ENCODE measurements at places on chromosomes 4 and X. TPM values are rescaled to one million over a fixed set of nuclear protein-coding genes. Genes with fewer than 3 reads are reported as not detected.

HS6ST2 gene
- not detected for total RNA-seq

NLGN4X gene
- total RNA-seq = 3.1 TPM

CAPN6 gene
- not detected for total RNA-seq

RHOXF2B gene
- total RNA-seq = not detected

SH3D19 gene
- 107 TPM for total RNA-seq

DCAF12L1 gene
- not detected for total RNA-seq

CXCL1 gene
- 3.0 TPM for total RNA-seq

SPANXD gene
- total RNA-seq = not detected

SPANXA2 gene
- not detected for total RNA-seq

HSFX2 gene
- not detected for total RNA-seq

MMRN1 gene
- 10.1 TPM for total RNA-seq

NPNT gene
- 4.9 TPM for total RNA-seq

NDNF gene
- total RNA-seq = 9.0 TPM

ASB12 gene
- total RNA-seq = 3.0 TPM

ERAS gene
- total RNA-seq = not detected

UGT2B10 gene
- not detected for total RNA-seq

ARMCX2 gene
- 27.7 TPM for total RNA-seq

ZNF630 gene
- total RNA-seq = 3.0 TPM

SPIN2B gene
- 7.9 TPM for total RNA-seq

LEF1 gene
- total RNA-seq = 0.47 TPM

PRKG2 gene
- total RNA-seq = 0.17 TPM

TMSB15A gene
- not detected for total RNA-seq

NHSL2 gene
- total RNA-seq = 3.7 TPM

SRPK3 gene
- total RNA-seq = 43.6 TPM

ADH1B gene
- 110 TPM for total RNA-seq

ETDA gene
- total RNA-seq = not detected

TSPAN5 gene
- total RNA-seq = 3.7 TPM

ZXDB gene
- total RNA-seq = 5.4 TPM

RAB39B gene
- total RNA-seq = not detected

XKRX gene
- total RNA-seq = not detected

Measured in left ventricle myocardium superior (tissue), 1 donor.